AG09309 (cell line): ENCODE measurements at places on chromosomes 1 and 21.
A peak's percentile ranks its signal among the peaks of the same experiment; 100 is the strongest.

DNA sequence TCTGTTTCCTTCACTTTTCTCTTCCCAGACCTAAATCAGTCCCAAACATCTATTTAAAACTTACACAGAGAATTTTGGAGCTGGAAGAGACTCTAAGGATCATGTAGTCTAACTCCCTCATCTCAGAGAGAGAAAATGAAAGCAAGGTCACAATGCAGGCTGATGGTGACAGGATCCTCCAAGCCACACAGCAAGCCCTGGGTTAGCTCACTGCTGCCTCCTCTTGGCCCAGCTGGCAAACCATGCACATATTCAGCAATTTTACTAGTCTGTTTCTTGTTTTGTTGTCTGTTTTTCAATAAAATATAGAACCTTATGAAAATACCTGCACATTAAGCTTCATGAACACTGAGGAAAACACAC lies 27.7 kb upstream of the LY9 start:
- no peak for DNase-seq

DNA sequence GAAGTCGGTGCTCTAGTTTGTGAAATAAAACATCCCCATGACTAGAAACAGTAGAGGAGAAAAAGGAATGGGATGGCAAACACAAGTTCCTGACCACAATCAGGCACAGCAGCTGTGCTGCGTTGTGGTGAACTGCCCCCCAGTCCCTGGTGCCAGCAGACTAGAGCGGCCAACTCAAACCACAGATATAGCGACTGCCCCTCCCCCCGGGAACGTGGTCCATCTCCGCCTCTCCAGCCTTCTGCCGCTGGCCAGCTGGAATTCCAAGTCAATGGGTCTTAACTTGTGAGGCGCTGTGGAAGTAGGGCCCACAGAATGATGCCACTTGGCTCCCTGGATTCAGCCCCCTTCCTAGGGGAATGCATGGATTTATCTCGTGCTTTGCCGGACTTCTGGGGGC lies 41.6 kb upstream of the ZNF678 start:
- DNase-seq, result no peak

GRCh38 chr1:27835046-27835445 lies 4.5 kb downstream of the PPP1R8 start:
- DNase-seq, result no peak

GRCh38 chr1:200353232-200353631 lies 56.6 kb downstream of the ZNF281 start:
- no peak for DNase-seq

DNA sequence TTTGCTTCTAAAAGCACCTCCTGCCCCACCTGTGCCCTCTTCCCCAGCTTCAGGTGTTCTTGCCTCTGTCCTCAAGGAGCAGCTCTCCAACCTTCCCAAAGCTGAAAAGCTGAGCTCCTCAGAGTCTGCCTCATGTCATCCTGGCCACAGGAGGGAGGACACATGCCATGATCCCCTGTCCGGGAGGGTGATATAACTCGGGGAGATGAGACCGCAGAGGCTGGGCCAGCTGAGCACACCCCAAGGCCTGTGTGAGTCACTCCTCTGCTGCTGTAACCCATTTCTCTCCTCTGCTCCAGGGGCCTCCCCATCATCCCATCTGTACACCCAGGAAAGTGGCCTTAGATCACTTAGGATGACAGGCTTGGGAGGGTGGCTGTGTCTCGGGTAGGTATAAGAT lies 49.8 kb downstream of the EPHB2 start:
- DNase-seq, result no peak

DNA sequence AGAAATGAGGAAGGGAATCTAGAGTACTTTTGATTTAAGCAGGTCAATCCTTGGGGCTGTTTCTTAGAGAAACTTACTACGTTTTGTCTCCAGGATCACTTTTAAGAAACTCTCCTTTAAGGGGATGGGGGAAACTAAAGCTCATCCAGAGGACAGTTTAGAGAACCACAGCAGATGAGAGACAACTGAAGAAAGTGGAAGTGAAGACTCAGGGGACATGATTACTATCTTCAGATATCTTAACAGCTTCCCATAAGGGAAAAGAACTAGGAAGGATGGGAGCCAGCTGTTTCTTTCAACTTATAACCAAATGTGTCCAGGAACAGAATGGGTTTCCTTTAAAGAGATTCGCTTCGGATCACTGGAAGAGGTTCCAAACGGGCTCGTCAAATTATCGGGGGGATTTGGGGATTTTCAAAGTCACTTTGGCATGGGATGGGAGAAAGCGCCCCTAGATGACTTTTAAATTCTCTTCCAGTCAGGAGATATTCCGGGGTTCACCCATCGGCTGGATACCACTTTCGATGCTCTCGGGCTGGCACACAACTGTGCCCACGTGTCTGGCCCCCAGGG lies 1.2 kb downstream of the SCMH1 start:
- DNase-seq, result no peak

- no peak for DNase-seq
Measured at GRCh38 chr1:204578867-204579664, 62.9 kb downstream of the MDM4 start.

GRCh38 chr1:232556351-232556750 lies 73.6 kb downstream of the SIPA1L2 start:
- no peak for DNase-seq

GRCh38 chr1:226708342-226708780 lies 30.7 kb downstream of the ITPKB start:
- DNase-seq, result peak; percentile 43

DNA sequence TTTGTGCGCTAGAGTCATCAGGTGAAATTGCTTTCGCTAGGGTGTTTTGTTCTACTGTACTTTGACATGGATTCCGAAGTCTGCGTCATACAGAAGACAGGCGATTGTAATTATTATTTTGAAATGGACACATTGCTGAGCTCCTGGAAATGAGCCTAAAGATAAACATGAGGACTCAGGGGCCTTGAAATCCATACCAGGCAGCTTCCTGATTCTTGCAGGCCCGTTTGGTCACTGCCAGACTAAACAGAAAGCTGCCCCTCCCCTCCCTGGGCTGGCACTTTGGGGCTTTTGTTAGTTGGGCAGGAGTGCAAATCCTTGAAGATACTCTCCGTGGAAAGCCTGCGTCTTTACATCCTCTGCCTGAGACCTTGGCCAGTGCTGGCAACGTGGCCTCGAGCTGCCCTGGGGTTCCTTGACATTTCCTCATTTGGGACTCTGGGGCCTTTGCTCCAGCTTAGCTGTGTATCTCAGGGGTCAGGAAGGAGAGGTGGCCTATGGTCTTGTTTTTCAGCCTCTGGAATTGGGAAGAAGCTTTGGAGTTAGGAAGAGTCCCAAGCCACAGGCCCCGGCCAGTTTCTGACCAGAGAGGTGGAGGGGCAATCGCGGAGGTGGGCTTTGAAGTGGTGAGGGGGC lies 26.9 kb upstream of the KCNE2 start:
- no peak for DNase-seq

DNA sequence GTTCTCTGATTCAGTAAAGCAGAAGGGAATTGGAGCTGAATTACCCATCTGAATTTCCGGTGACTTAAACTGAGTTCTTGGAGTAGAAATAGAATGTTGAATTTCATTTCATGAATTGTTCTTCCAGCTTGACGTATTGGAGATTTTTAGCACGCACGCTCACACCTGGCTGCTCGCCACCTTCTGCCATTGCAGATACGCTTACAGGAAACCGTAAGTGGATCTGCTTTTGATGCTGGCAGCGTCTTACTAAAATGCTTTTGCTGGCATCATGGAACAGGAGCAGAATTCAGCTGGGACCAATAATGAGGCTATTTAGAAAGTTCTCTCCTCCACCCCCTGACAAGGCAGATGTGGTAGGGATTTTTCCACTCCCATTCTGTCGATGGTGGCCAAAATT lies 17.7 kb upstream of the ELAVL4 start:
- DNase-seq, result no peak

- no peak for DNase-seq
Measured at GRCh38 chr1:25728301-25728935, 71.6 kb upstream of the SELENON start.

GRCh38 chr1:92820551-92820950 lies 11.3 kb upstream of the RPL5 start:
- DNase-seq, result no peak

GRCh38 chr1:6897138-6897537 lies 111.9 kb downstream of the CAMTA1 start:
- no peak for DNase-seq

- DNase-seq, result no peak
Measured at GRCh38 chr1:234107416-234108021, 203.0 kb downstream of the SLC35F3 start.

DNA sequence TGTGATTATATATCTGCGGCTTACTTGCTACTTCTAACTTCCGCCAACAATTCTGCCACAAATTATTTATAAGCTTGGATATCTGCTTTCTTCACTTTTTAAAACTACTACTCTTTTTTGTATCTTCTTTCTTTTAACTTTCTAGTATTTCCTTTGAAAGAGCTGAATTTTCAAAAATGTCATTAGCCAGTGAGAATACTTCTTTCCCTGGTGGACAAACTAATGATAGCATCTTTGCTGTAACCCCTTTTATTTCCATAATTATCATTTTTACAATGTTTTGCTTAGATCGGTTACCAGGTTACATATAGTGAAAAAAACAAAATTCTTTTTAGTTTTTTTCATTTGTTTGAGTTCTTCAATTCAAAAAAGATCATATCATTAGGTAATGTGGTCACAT lies 355.9 kb upstream of the ADGRL4 start:
- DNase-seq, result no peak

- DNase-seq, result no peak
Measured at GRCh38 chr1:206468571-206468970, 1.7 kb upstream of the IKBKE start.

DNA sequence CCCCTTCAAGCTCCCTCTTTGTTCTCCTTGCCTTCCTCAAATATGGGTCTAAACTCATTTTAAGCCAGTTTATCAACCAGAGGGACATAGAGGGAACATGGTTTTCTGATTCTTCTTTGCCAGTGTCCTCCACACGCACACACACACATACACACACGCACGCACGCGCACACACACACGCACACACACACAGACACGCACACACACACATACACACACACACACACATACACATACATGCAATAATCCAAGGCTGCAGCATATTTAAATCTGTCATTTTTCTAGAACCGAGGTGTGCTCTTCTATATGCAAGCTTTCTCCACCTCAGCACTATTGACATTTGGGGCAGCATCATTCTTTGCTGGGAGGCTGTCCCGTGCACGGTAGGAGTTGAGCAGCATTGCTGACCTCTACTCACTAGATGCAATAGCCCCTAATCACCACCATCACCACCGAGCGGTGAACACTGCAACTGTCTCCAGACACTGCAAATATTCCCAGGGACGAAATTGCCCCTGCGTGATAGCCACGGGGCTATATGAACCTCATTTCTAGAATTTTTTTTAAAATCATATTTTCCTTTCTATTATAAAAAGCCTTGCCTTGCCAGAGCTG lies 8.0 kb downstream of the TNFRSF9 start:
- DNase-seq, result no peak

GRCh38 chr1:87051965-87052364 lies 137.5 kb downstream of the HS2ST1 start:
- no peak for DNase-seq

- no peak for DNase-seq
Measured at GRCh38 chr21:41379901-41380300, 18.1 kb downstream of the MX2 start.

DNA sequence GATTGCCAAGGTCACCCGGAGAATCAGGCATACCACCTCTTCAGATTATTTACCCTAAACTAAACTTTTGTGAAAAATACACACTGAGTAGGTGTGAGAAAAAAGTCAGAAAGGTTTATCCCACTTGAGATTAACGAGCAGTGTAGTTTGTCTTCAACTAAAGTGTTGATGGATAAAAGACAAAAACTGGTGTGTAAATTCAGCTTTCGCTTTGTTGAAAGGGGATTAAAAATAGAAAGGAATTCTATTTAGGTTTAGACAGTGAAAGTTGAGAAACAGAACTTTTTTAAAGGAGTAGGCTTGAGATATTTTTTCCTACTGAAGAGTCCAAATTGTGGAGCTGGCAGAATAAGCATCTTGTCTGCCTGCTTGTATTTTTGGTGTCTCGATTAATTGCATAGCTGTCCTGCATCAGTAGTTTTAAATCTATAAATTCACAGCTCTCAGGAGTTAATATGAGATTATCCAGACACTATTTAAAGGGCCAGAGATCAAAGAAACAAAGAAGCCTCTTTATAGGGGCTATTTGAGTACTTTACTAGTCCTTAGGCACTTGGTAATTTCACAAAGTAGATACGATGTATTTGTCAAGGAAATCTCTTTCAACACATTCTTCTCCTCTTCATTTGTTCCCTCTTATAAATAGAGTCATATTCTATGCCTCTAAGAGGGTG lies 46.7 kb upstream of the RABGAP1L start:
- no peak for DNase-seq

- peak; percentile 97 for DNase-seq
Measured at GRCh38 chr1:169999331-169999741, 75.2 kb downstream of the KIFAP3 start.

- no peak for DNase-seq
Measured at GRCh38 chr1:207049974-207050391, 1.0 kb downstream of the YOD1 start.

DNA sequence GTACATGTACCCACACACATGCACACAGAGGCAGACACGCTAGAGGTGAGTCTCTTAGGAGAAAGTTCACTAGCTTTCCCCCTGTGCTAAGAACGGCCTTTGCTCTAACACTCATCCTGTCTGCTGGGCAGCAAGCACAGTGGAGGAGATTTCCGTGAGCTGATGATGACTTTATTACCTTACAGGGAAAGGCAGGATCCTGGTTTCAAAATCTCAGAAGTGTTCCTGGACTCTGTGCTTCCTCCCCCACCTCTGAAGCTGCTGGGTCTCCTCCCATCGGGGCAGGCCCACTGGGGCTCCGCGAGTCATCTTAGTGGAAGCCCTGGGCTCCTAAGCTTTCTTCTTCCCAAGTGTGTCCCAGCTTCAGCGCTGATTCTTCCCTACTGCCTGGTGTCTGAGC lies 2.7 kb downstream of the FAM3B start:
- DNase-seq, result no peak

GRCh38 chr1:178294654-178295053 lies 200.8 kb downstream of the RASAL2 start:
- DNase-seq, result no peak

- DNase-seq, result no peak
Measured at GRCh38 chr1:162191396-162192305, 122.2 kb downstream of the NOS1AP start.

GRCh38 chr1:233240371-233240770 lies 55.2 kb downstream of the PCNX2 start:
- DNase-seq, result peak; percentile 16

GRCh38 chr1:84096176-84096575 lies 47.9 kb upstream of the PRKACB start:
- DNase-seq, result no peak

GRCh38 chr1:88526456-88526855 lies 157.6 kb upstream of the PKN2 start:
- DNase-seq, result no peak

DNA sequence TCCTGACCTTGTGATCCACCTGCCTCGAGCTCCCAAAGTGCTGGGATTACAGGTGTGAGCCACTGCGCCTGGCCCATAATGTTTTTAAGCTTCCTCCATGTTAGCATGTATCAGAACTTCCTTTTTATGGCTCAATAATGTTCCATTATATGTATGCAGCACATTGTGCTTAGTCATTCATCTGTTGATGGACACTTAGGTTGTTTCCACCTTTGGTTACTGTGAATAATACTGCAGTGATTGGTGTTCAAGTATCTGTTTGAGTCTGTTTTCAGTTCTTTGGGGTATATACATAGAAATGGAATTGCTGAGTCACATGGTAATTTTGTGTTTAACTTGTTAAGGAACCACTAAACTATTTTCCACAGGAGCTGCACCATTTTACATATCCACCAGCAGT lies 17.7 kb downstream of the CMPK1 start:
- DNase-seq, result no peak

GRCh38 chr1:231613419-231614349 lies 12.9 kb upstream of the DISC1 start:
- DNase-seq, result no peak

- no peak for DNase-seq
Measured at GRCh38 chr1:228960705-228961104, 225.4 kb downstream of the RHOU start.
